GM12878 (cell line): ENCODE measurements at places on chromosomes 11 and 22.

DNA sequence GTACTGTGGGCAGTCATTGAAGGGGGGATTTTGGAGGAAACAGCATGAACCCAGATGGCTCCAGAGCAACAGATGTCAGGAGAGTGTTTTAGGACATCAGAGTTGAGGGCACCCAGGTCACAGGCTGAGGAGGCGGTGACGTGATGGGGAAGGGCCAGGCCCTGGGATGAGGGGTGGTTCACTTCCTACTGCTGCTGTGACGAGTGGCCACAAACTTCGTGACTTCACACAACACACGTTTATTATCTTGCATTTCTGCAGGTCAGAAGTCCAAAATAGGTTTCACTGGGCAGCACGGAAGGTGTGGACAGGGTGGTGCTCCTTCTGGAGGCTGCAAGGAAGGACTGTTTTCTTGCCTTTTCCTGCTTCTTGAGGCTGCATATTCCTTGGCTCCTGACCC, 77.7 kb upstream of the RAB1B start:
- no peak for DNase-seq

DNA sequence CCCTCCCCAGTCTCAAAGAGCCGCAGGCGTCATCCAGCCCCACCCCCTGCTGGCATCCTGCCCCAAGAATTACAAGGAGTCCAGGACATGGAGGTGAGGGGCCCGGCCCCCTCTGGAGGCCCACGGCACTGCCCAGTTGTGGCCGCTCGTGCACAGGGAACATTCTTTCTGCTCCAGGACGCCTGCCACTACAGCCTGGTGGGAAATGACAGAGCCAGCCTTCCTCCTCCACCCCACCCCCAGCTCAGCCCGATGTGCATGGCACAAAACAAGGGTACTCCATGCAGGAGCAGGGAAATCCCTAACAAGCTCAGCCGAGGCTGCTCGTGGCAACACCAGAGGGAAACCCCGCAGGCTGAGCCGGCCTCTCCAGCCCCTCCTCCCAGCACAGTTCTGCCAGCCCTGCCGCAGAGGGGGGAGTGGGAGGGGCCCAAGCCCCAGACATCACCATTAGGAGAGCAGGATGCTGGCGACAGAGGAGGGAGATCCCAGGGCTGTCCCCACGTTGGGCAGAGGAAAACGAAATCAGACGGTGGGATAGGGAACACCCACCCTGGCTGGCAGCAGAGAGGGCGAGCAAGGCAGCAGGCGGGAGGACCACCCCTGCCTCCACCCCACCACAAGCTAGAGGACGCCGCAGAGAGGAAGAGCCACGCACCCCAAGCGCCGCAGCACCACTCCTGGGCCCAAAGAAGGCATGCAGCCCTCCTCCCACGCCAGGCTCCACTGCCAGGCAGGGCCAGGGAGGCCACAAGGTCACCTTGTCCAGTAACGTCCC, 10.0 kb downstream of the IGSF9B start:
- no peak for DNase-seq

DNA sequence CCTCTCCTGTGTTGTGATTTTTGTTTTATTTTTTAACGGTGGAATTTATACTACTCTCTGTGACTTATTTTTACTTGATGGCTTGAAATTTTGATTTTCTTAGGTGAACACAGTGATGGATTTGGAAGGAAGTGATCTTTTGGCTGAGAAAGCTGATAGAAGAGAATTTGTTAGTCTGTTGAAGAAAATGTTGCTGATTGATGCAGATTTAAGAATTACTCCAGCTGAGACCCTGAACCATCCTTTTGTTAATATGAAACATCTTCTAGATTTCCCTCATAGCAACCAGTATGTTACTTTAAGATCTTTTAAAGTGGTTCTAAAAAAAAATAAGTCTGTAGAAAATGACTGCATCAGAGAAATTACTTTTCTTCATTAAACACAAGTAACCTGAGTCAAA, 82.1 kb downstream of the HIPK3 start:
- no peak for DNase-seq

DNA sequence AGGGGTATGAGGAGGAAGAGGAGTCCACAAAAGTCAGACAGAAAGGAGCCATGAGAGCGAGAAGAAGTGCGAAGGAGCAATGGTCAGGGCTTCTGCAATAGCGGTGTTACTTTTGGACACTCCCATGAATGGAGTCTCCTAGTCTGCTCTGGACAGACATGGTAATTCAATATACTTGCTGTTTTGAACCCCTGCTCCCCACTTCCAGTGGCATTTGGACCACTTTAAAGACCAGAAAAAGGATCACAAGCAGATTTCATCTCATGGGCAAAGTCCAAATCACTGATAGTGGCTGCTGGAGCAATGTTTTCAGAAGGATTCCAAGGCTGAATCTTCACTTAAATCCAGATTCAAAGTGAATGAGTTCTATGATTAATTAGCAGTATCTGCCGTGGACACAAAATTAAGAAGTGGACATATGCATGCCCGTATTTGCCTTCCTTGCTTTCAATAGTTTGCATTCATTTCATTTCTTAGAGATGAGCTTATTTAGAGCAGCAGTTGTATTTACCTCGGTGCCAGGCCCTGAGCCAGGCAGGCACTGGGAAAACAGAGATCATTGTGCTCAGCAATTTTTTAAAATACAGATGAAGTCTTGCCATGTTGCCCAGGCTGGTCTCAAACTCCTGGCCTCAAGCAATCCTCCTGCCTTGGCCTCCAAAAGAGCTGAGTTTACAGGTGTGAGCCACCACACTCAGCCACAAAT, 72.0 kb downstream of the SLC1A2 start:
- no peak for DNase-seq

GRCh38 chr11:69053546-69054396, 5.0 kb downstream of the TPCN2 start:
- no peak for DNase-seq

- no peak for DNase-seq
Measured at GRCh38 chr11:94738746-94739145, 29.4 kb upstream of the AMOTL1 start.

- DNase-seq: no peak
Measured at GRCh38 chr22:49763138-49763537, 64.5 kb downstream of the BRD1 start.

GRCh38 chr11:46291441-46292150, 14.1 kb downstream of the CREB3L1 start:
- DNase-seq: no peak

DNA sequence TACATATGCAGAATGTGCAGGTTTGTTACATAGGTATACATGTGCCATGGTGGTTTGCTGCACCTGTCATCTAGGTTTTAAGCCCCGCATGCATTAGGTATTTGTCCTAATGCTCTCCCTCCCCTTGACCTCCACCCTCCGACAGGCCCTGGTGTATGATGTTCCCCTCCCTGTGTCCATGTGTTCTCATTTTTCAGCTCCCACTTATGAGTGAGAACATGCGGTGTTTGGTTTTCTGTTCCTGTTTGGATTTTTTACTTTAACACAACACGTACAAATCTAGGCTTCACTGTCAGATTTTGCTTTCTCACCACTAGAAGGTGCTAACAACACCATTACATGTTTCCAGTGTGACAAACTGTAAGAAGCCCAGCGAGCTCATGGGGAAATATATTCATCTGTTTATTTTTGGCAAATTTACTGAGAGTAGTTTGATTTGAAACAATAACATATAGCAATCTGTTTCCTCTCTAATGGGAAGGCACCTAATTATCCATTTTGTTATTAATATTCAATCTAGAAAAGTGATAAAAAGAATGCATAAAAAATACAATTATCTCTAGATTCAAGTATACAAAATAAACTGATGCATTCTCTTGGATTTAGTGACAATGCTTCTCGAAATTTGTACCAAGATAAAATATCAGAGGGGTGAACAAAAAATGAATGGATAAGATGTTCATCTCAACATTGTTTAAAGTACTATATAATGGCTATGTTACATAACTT, 23.2 kb upstream of the BIRC3 start:
- DNase-seq: no peak

- no peak for DNase-seq
Measured at GRCh38 chr22:49871482-49871881, 17.8 kb downstream of the ZBED4 start.

GRCh38 chr11:94186342-94187203, 57.9 kb downstream of the PANX1 start:
- no peak for DNase-seq

GRCh38 chr11:28581286-28582242, 473.4 kb downstream of the METTL15 start:
- no peak for DNase-seq

GRCh38 chr22:48757581-48757980, 1070.1 kb downstream of the BRD1 start:
- no peak for DNase-seq
